ENCODE measurements at places on chromosomes 7 and 10.

DNA sequence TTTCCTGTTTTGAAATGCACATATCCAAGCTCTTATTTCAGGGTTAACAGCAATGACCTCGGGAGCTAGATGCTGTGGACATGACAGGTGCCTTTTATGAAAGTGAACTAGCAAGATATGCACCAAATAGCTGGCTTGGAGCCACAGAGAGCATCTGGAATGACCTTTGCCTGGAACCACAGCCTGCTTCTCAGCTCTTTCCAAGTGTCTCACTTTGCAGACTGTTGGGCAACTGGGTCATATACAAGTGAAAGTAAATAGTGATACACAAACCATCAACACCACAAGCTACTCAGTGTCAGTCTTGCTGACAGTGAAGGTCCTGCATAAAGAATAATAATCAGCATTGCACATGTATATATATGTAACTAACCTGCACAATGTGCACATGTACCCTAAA is 183.5 kb downstream of the RNF133 start:
- DNase-seq: no peak

GRCh38 chr7:150994838-150995510 is 4.2 kb downstream of the NOS3 start:
- DNase-seq: no peak

- no peak for DNase-seq
Observed at GRCh38 chr10:122419016-122419415, 35.4 kb upstream of the ARMS2 start.

- no peak for DNase-seq
Observed at GRCh38 chr10:22103701-22104470, 100.4 kb upstream of the DNAJC1 start.

DNA sequence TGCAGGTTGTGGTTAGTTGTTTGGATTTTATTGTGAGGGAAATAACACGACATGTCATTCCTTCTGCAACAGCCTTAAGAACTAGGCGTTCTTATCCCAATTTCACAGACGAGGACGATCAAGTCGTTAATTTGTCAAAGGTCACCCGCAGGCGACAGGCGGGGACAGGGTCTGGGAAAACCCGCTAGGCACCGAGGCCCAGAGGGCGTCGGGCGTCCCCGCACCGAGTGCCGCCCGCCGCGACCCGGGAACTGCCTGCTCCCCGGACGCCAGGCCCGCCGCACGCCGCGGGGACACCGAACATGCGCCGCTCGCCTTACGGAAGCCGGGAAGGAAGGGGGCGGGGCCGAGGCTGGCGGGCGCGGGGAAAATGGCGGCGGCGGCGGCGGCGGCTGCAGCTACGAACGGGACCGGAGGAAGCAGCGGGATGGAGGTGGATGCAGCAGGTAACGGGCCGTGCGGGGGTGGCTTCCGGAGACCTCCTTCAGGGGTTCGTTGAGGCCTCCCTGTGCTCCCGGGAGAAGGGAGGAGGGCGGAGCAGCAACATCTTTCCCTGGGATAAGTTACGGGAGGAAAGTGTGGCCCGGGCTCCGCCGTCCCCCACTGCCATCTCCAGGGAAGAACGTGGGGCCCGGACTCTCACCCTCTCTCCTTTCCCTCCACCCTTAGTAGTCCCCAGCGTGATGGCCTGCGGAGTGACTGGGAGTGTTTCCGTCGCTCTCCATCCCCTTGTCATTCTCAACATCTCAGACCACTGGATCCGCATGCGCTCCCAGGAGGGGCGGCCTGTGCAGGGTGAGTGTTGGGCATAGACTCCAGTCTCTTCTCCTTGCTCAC is at the start of gene COPS6:
COPS6 (plus strand) TSS at position 349 of the 837 bp plus-strand sequence; CDS start at position 371, 22 bp downstream.
- DNase-seq: peak; percentile 92

- DNase-seq: peak; percentile 4
Observed at GRCh38 chr10:96560966-96561887, 25.6 kb downstream of the TM9SF3 start.

DNA sequence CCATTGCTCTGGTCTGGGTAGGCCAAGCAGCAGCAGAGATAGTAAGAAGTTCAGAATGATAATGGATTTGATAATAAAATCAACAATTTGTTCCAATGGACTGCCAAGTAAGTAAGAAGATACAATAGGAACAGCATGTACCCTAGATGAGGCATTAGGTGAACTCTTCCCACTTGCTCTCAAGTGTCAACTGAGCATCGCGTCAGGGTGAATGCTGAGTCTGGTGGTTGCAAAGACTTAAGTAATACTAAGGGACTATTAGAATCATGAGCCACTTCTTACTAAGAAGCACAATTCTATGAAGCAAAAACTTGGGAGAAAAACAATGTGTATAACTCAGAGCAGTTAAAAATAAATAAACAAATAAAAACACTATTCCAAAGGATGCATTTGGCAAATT is 54.5 kb downstream of the LRRN3 start:
- DNase-seq: no peak

DNA sequence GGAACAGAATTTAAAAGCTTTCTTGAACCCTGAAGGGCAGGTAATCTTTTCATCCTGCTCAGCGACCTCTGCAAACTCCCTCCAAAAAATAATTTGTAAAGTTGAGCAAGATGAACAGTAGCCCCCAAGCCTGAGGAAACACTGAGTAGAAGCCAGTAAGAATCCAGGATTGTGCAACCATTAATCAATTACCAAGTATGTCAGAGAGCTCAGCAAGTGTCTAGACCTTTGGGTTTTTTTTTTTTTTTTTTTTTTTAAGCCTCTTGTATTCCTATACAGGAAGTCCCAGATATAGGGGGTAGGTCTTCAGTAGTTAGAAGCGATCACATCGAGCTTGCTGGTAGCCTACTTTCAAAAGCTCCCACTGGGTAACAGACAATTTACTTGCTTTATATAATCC is 155.2 kb downstream of the DGKI start:
- DNase-seq: no peak

DNA sequence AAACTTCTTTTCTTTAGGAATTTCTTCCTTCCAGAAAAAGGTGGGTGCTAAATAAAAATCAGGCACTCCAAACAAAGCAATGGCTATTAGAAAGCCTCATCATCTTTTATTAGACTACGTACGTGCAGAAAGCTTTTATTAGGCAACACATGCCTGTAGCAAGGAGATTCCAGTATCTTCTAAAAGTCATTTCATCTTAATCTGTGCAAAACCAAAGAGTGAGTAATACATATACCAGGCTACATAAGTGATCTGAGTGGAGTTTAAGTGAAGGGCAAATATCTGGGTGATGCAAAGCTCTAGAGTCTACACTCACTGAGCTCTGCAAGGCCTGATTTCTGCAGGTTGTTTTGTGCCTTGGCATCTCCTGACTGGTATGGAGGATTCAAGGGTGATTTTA is 231.7 kb downstream of the ELMO1 start:
- no peak for DNase-seq

- peak; percentile 73 for DNase-seq
Observed at GRCh38 chr10:52308251-52309031, 5.6 kb upstream of the DKK1 start.

DNA sequence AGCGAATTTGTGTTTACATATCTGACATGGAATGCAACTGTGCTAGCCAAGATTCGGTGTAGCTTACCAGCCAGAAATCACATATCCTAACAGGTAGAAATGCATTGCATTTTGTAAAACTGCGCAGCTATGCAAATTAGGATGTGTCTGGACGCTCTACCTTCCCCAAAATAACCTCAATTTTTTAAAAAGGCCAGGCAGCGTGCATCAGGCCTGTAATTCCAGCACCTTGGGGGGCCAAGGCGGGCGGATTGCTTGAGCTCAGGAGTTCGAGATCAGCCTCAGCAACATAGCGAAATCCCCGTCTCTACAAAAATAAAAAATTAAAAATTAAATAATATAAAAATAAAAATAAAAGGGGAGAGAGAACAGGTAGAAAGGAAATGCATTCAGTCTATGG is 305.0 kb downstream of the TYW1 start:
- DNase-seq: no peak

- peak; percentile 58 for DNase-seq
Observed at GRCh38 chr7:36062154-36062815, 90.8 kb upstream of the EEPD1 start.

DNA sequence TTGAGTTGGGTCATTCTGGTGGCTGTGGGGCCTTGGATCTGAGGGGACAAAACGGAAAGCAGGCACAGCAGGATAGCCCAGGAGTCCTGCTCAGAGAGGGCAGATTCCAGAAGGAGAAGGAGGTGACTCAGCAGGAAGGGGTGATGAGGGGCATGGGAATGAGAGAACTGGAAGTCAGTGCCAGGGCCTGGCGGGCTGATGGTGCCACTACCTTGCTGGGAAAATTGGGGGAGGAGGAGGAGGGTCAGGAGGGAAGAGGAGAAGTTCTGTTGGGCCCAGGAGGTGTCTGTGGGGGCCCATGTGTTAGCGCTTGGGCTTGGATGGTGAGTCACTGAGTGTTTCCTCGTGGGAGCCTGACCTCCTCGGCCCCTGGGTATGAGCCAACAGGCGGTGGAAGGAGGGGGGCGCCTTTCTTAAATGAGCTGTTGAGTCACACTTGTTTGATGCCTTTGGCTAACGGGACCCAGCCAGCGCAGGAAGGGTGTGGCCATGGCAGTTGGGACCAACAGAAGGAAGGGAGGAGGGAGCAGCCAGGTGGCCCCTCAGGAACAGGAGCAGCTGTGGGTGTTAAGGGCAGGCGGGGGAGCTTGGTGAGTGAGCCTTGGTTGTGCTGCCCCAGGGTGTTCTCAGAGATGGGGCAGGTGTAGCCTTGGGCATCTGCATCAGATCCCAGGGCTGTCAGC is 130.0 kb upstream of the BTBD16 start:
- DNase-seq: peak; percentile 82

DNA sequence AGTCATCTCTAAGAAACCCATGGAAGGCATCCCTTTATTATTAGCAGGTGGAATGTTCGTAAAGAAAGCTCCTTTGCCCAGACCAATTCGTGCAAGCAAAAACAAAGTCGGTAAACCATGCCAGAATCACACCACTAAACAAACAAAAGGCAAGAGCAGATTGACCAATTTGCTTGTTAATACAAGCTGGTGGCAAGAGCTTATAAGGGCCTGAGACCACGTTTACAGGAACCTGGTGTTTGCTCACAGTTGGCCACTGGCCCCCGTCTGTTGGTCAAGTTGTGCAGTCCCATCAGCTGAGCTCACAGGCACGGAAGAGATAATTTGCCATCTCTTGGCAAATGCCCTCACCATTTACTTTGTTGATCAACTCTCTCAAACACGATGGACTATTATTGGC is 342.2 kb upstream of the MKI67 start:
- DNase-seq: no peak

- no peak for DNase-seq
Observed at GRCh38 chr7:122460936-122461335, 156.4 kb upstream of the FEZF1 start.

DNA sequence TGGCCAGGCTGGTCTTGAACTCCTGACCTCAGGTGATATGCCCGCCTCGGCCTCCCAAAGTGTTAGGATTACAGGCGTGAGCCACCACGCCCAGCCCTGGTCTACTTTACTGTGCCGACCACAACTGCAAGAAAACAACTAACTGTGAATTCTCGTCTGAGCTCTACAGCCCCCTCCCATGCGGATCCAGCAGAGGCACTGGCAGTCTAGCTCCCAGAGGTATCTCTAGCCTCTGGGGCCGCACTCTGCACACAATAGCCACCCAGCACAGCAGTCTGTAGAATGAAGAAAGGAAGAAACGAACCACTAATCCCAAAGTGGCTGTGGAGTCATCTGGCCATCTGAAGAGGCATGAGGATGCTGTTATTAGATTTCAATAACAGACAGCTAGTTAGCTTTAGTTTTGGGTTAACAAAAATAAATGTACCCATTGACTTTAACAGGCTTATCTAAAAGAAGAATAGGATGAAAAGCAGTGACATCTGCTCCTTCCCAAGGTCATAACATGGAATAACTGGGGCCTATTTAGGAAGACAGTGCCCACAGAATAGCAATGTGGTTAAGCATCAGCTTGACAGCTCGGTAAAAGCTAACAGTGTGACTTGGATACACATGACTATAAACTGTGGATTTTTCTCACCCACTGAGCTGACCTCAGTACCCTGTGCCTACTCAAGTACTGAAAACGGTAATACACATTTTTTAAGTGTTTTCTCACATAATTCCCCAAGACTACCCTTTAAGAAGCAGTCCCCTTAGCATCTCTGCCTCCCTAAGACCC is 131.9 kb downstream of the TNS3 start:
- DNase-seq: no peak

- peak; percentile 76 for DNase-seq
Observed at GRCh38 chr7:128860158-128861073, 2.2 kb upstream of the ATP6V1F start.

DNA sequence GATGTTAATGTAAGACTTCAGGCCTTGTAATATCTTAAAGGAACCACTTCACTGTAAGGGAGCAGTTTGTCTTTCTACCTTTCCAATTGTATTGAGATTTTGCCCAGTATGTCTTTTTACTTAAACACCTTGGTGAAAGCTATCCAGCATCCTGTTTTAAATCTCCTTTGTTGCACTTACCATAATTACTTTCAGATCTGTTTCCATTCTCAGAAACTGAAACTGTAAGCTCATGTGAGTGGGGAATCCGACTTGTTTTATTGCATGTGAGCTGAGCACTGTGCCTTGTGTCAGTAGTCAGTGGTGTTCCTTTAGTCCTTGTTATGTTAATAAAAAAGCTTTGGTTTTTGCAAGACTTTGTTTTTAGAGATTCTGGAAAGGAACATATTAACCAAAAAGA is 42.2 kb downstream of the BMPR1A start:
- peak; percentile 87 for DNase-seq

GRCh38 chr7:17009007-17009719 is 127.4 kb upstream of the AGR3 start:
- peak; percentile 57 for DNase-seq

DNA sequence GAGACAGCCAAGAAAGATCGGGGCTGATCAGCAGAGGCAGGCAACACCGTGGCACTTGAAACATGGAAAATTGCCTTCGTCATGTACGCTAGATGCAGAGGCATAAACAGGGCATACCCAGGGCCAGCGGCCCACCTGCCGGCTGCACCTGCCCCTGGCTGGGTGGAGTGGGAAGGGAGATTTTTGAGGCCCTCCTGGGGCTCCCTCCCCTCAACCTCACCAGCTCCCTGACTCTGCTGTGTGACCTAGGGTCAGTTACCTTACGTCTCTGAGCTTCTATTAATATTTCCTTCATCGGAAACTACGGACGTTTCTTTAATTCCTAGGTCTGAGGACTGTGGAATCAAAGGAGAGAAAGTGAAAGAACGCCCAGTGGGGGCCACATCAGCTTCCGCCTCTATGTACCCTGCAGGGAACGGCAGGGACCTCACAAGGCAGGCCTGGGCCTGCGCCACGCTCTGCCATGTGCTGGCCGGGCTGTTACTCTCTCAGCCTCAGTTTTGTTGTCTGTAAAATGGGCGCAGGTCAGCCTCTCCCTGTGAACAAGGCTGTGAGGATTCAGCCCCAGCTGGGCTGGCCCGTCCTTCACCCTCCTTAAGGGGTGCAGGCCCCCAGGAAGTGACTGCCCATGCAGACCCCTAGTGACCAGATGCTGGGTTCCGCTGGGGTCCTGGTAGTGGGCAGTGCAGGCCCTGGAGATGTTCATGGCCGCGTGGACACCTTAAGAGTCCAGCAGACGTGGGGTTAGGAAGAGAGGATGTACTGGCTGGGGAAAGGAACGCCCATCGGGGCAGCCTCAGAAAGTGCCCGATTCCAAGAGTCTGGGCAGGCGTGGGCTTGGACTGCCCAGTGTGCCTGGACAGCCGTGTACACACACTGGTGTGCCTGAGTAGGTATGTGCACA is 22.7 kb downstream of the ELFN1 start:
- DNase-seq: no peak

- DNase-seq: no peak
Observed at GRCh38 chr10:14695847-14696480, 78.7 kb downstream of the FAM107B start.

- DNase-seq: no peak
Observed at GRCh38 chr7:1235501-1236131, 2.9 kb downstream of the UNCX start.
